ENCODE measurements at places on chromosomes 16 and 17. TPM values are rescaled to one million over a fixed set of nuclear protein-coding genes. Genes with fewer than 3 reads are reported as not detected.

GRCh38 chr17:1590029-1590746 lies 27.6 kb upstream of the PITPNA start:
- peak; percentile 62 for DNase-seq

DNA sequence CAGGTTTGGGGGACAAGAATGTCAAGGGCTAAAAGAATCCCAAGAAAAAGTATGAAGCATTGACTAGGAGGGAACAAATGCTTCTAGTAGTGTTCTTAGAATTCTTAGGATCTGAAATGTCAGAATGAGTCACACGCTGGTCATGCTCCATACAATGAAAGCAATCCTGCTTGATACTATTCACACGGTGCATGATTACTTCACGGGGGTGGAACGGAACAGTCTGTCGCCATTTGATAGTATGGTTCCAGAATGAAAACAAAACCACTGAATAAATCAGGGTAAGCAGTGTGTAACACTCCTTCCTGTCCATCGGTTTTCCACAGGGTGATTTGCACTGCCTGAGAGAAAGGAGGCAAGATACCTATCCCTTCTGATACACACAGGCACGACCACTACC lies 22.9 kb upstream of the YWHAE start:
- DNase-seq, result peak; percentile 23

DNA sequence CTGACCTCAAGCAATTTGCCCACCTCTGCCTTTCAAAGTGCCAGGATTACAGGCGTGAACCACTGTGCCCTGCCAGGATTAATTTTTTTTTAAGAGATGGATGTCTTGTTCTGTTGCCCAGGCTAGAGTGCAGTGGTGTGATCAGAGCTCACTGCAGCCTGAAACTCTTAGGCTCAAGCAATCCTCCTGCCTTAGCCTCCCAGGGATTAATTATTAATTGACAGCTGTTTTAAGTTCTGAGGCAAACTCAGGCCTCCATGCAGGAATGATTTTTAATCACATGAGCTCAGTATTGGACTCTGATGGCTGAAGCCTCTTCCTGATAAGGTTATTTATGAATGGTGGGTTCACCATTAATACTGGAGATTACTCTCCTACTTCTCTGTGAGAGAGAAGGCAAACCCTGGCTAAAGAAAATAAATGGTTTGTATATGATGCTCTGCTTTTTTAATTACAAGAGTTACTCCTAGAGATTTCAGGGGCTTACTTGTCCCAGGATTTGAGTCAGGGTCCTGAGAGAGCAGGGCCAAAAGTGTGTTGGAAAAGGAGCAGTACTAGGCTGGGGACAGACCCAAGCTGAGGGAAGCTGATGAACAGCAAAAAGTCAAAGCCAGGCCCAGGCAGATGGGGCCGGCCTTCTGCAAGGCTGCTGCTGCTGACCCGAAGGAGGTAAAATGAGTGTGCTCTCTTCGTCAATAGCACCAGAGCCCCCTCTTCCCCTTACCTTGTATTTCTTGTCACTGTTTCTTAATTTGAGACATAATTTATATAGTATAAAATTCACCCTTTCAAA lies 56.9 kb upstream of the HAS3 start:
- no peak for DNase-seq

DNA sequence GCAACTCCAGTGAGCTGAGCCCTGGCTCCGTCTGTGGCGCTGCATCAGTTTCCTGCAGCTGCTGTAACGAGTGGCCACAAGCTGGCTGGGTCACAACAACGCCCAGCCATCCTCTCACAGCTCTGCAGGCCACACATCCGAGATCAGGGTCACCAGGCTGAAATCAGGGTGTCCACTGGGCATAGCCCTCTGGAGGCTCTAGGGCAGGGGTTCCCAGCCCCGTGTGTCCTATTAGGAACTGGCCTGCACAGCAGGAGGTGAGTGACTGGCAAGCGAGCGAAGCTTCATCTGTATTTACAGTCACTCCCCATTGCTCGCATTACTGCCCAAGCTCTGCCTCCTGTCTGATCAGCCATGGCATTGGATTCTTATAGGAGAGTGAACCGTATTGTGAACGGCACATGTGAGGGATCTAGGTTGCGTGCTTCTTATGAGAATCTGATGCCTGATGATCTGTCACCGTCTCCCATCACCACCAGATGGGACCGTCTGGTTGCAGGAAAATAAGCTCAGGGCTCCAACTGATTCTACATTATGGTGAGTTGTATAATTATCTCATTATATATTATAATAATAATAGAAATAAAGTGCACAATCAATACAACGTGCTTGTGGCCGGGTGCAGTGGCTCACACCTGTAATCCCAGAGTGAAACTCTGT lies 176.5 kb downstream of the SEC14L1 start:
- DNase-seq, result no peak

GRCh38 chr17:29095439-29095838 lies 52.5 kb downstream of the PIPOX start:
- DNase-seq, result no peak

DNA sequence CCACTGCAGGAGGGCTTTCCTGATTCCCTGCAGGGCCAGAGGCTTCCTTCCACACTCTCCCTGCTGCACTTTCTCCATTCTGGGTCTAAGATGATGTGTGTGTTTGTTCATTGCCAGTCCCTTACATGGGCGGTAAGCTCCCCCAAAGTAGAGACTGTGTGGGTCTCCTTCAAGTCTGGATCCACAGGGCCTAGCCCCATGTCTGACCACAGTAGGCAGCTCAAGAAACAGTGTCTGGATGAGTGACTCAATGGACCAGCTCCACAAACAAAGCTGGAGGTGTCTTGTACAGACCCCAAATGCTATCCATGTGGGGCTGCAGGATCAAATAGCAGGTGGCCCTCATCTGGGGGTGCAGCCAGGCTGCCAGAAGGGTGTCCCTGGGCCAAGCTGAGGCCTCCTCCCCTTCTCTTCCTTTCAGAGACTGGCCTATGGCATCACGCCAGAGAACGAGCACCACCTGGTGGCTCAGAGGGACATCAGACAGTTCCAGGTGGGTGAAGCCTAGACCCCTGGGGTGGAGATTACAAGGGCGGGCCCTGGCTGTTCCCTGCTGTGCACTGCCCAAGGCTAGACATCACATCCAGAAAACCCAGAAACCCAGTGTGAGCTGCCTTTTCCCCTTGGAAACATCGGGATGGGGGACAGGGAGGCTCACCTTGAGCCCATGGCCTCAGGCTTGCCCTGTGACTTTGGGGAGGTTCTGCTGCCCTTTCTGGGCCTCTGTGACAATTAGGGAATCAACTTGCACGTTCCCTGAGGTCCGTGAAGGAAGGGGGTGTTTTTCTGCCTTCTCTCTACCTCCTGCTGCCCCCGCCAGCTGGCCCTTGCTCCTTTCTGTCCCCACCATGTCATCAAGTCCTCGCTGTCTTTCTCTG lies 45.9 kb downstream of the SLC6A2 start:
- DNase-seq, result no peak

GRCh38 chr17:80361495-80362220 lies 53.3 kb upstream of the ENDOV start:
- no peak for DNase-seq

- DNase-seq, result no peak
These were observed 120.6 kb downstream of the GOSR1 start for GRCh38 chr17:30597776-30598288.

DNA sequence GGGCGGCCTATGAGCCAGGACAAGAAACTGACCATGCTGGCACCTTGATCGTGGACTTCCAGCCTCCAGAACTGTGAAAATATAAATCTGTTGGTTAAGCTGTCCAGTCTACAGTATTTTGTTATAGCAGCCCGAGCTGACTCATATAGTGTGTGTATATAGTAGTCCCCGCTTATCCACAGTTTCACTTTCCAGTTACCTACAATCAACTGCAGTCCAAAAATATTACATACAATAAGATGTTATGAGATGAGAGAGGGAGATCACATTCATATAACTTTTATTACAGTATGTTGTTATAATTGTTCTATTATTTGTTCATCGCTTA lies 4.9 kb downstream of the MT3 start:
- DNase-seq, result no peak

DNA sequence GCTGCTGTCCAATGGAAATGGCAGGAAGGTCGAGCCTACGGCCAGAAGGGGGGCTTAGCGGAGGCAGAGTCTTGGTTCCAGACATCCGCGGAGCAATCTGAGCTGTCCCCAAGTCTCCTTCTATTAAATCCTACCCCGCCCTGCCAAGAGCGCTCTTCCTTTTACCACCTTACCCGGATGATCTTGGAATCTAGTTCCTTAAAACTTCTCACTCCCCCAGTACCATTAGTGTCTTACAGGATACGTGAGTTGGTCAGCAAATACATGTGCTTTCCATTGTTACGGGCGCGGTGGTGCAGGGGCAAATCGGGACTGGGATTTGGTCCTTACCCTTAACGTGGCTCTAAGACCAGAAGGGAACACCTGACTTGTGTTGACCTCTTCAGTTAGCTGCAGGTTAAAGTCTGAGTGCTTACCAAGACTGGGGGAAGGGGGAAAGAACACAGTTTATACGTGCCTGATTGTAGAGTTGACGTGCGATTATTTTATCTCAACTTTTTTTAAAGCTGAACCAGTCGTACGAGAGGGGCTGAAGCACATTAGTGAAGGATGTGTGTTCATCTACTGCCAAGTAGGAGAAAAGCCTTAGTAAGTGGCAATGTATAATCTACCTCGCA lies 495 bp downstream of the TXNDC17 start:
- no peak for DNase-seq

GRCh38 chr16:23424292-23424958 lies 28.6 kb downstream of the COG7 start:
- DNase-seq, result no peak

DNA sequence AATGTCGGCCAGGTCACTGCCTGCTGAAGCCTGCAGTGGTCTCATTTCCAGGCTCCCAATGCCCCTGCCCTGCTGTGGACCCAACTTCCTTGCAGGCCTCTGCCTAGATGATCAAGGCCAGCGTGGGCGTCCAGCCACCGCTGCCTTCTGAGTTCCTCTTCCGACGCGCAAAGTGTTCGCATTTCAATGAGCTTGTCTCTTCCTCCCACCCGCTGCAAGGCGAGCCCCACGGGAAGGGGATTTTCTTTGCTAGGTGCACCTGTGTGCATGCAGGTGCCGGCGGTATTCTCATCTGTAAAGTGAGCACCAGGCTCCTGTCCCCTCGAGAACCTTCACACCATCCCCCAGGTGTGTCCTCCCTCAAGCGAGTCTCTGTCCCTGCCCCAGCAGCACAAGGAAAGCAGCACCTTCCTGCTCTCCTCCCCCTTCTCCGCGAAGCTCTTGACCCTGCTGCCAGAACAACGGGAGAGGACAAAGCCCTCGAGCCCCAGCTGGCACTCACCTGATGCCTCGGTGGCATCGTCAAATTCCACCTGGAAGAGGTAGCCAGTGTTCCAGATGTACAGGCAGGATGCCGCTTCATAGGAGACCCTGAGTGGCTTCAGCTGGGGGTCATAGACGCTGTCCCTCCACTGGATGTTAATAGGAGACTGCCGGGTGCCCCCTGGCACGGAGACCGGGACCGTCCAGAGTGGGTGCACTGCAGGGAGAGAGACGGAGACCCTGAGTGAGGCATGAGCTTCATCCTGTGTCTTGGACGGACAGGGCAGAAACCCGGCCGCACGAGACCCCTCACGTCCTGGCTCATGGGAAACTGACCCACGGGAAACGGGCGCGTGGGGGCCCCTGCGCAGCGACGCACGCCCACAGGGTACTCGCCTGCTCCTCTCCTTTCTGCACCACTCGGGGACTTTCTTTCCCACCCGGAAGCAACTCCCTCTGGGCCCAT lies 9.8 kb downstream of the CA5A start:
- no peak for DNase-seq

DNA sequence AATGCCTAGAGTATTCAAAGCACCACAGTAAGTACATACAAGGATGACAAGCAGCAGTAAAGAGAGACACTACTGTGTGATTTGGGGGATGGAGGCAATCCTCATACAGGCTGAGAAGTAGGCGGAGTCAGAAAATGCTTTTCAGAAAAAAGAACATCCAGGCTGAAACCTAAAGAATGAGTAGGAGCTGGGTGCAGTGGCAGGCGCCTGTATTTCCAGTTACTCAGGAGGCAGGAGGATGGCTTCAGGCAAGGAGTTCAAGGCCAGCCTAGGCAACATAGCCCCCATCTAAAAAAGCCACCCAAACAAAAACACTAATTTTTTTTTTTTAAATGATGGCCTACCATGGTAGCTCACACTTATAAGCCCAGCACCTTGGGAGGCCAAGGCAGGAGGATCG lies 10.3 kb downstream of the KANSL1 start:
- DNase-seq, result no peak

DNA sequence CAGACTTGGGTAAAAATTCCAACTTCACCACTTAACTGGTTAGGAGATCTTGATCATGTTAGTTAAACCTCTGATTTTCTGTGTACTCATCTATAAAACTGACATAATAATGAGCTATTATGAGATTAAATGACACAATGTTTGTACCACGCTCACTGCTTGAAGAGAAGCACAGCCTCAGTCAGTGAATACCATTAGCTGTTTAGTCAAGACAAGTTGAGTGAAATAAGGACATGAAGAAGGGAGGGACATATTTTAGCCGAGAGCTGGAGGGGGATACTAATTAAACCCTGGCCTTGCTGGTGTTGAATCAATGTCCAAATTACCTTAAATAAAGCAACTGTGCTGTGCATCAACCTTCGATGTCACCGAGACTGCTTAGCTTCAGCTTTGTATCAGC lies 105.1 kb upstream of the TOX3 start:
- DNase-seq, result no peak

GRCh38 chr17:21295036-21295952 lies 10.8 kb downstream of the MAP2K3 start:
- no peak for DNase-seq

GRCh38 chr16:65446427-65446826 lies 324.6 kb upstream of the CDH11 start:
- no peak for DNase-seq

GRCh38 chr17:62680541-62681052 lies 53.1 kb downstream of the MRC2 start:
- DNase-seq, result no peak

GRCh38 chr17:67136191-67137025 lies 92.1 kb downstream of the CACNG1 start:
- no peak for DNase-seq

DNA sequence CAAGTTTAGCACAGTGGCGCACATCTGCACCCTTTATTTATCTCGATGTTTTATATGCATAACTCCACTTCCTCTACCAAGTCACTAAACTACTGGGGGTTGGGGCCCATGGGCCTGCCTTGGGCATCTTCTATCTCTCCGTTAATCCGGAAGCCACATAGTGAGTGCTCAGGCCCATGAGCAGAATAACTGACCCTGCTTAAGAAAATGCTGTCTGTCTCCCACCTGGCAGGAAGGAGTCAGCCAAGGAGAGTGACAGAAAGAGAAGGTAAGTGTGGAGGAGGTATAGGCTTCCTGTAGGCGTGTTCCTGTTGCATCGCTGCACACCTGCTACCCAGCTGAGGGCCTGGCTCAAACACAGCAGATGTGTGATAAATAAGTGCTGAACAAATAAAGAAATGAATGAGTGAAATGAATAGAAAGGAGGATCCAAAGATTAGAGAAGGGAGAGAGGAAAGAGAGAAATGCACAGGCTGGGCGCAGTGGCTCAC lies 320.1 kb downstream of the SLC39A11 start:
- DNase-seq, result no peak

Gene MEOX1
- total RNA-seq, result 5.4 TPM

Gene HAS3
- total RNA-seq, result 1.8 TPM

Gene KRTAP2-2
- not detected for total RNA-seq

Gene KIF18B
- 2.0 TPM for total RNA-seq

Gene HS3ST6
- total RNA-seq, result not detected

Gene SRL
- total RNA-seq, result 0.68 TPM

Gene NPIPB13
- total RNA-seq, result 14.0 TPM

Gene KRTAP9-2
- not detected for total RNA-seq

Gene KRT14
- total RNA-seq, result 6.9 TPM

Gene SLC52A1
- total RNA-seq, result not detected

Gene NLRP1
- total RNA-seq, result 73.2 TPM

Gene CNTROB
- total RNA-seq, result 42.9 TPM

Data from thoracic aorta (tissue), 2 donors.